ENCODE measurements at places on chromosomes 16 and 17. TPM values are rescaled to one million over a fixed set of nuclear protein-coding genes. Genes with fewer than 3 reads are reported as not detected.

The HP gene
- total RNA-seq: 24.3 TPM

The KIF1C gene
- 55.4 TPM for total RNA-seq

The RNF43 gene
- not detected for total RNA-seq

The HSD17B2 gene
- not detected for total RNA-seq

The ZNF747 gene
- total RNA-seq: 11.9 TPM

The ESRP2 gene
- total RNA-seq: not detected

The PIPOX gene
- total RNA-seq: 1.1 TPM

The SPOP gene
- total RNA-seq: 42.1 TPM

The FADS6 gene
- not detected for total RNA-seq

The GPR179 gene
- not detected for total RNA-seq

The GLIS2 gene
- total RNA-seq: 14.1 TPM

The GP2 gene
- not detected for total RNA-seq

The TP53TG3B gene
- not detected for total RNA-seq

The CHST5 gene
- not detected for total RNA-seq

The SYCE1L gene
- not detected for total RNA-seq

The HOXB1 gene
- not detected for total RNA-seq

The SLC35G6 gene
- not detected for total RNA-seq

The TNFSF13 gene
- 2.1 TPM for total RNA-seq

The CD19 gene
- total RNA-seq: 2.1 TPM

The SPIRE2 gene
- 3.2 TPM for total RNA-seq

The GNG13 gene
- not detected for total RNA-seq

All from pericardium fibroblast (primary cell).